ENCODE measurements at places on chromosomes 7 and 10. TPM values are rescaled to one million over a fixed set of nuclear protein-coding genes. Genes with fewer than 3 reads are reported as not detected.

GRCh38 chr7:1848013-1848640, 178.1 kb downstream of the ELFN1 start:
- no peak for DNase-seq

- DNase-seq, result no peak
Measured at GRCh38 chr7:81293806-81294205, 375.0 kb upstream of the SEMA3C start.

DNA sequence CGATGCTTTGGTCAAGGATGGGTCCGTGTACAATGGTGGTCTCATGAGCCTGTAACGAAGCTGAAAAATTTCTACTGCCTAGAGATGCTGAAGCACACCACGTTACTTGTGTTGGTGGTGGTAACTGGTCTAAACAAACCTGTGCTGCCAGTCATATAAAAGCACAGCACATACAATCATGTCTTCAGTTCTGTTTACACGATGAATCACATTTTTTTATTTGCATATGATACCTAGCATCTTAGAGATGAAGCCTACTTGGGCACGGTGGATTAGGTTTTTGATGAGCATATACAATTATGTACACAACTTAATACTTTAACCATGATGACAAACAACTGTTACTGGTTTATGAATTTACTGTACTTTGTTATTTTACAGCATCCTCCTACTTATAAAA, 201.0 kb downstream of the ZMYND11 start:
- no peak for DNase-seq

DNA sequence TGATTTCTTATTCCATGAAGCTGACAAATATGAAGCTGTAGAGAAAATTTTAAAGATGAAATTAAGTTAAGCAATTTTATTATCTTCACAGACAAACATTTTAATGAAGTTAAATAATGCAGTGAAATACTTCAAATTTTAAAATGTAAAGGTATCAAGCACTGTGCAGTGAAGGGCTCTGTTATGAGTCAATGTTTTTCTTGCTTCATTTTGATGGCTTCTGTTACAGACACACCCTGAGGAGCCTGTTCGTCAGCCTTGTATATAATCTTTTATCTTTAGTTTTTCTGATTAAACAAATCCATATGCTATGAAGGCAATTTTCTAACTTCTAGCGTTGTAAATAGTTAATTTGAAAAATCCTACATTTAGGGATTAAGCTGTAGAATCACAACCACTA, 18.5 kb downstream of the VSTM2A start:
- DNase-seq, result no peak

GRCh38 chr10:43902842-43903241, 254.2 kb upstream of the ZNF32 start:
- DNase-seq, result no peak

- DNase-seq, result no peak
Measured at GRCh38 chr10:36393801-36394200, 731.6 kb upstream of the ANKRD30A start.

DNA sequence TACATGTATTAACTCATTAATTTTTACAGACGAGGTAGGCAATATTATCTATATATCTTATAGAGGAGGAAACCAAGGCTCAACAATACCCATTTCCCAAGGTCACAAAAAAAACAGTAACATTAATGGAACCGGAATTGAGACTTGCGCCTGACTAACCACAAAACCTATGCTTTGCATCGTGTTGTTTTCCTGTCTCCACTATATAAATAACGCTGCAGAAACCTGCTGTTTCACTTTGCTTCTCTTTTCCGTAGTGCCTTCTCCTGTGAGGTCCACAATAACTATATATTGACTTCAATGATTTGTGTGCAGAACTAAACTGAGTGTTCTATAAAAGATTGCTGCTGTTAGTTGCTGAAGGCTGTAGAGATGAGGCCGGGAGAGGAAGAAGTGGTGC, 97.7 kb upstream of the RPA3 start:
- no peak for DNase-seq

GRCh38 chr7:123769371-123769770, 20.6 kb upstream of the WASL start:
- no peak for DNase-seq

DNA sequence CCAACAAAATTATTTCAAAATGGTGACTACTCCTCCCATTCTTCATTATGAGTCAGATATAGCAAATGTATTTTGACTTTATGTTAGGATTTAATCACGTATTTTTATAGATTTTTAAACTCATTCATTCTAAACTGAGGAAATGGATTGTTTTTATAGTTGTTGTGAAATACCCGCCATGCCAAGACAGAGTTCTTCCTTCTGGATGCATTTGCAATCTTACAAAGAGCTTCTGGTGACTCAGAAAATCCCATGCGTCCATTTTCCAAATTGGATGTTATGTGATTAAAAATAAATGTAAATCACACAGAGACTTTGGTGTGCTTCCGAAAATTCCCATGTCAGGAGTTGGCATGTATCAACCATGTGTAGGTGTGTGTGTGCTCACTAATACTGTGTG, 179.3 kb downstream of the TRIL start:
- no peak for DNase-seq

DNA sequence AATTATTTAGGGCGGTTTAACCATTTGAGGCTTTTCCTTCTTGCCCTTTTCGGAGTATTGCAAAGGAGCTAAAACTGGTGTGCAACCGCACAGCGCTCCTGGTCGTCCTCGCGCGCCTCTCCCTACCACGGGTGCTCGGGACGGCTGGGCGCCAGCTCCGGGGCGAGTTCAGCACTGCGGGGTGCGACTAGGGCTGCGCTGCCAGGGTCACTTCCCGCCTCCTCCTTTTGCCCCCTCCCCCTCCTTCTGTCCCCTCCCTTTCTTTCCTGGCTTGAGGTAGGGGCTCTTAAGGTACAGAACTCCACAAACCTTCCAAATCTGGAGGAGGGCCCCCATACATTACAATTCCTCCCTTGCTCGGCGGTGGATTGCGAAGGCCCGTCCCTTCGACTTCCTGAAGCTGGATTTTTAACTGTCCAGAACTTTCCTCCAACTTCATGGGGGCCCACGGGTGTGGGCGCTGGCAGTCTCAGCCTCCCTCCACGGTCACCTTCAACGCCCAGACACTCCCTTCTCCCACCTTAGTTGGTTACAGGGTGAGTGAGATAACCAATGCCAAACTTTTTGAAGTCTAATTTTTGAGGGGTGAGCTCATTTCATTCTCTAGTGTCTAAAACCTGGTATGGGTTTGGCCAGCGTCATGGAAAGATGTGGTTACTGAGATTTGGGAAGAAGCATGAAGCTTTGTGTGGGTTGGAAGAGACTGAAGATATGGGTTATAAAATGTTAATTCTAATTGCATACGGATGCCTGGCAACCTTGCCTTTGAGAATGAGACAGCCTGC, 3.1 kb downstream of the FZD1 start:
- no peak for DNase-seq

DNA sequence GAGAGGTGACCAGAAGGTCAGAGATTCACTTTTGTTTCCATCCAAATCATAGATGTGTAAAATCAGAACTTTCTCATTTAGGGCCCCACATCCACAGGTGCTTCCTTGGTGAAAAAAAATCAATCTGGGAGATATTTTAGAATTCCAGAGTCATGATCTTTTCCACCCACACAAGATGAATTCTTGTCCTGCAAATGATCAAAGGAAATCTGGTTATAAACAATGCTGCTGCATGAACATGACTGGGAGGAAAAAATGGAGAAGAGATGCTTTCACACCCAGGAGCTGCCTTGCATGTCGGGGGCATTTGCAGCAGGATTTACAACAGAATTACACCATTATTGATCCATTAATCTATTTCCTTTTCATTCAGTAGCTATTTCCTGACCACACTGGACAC, 106.5 kb upstream of the TMEM72 start:
- no peak for DNase-seq

DNA sequence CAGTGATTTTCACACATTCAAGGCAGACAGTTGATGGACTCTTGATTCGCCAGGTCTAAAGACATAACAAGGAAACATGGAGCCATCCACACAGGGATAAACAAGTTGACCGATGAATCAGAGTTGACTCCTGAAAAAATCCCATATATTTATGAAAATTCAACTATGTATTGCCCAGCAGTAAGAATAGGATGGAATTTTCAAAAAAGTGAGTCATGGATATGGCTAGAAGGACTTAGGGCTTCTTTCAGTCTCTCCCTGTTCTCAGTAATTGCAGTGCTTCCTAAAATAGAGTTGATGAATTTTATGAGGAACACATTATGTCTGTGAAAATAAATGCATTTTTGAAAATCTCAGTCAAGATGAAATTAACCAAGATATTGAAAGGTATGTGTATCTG, 301.2 kb downstream of the PLXDC2 start:
- DNase-seq, result no peak

DNA sequence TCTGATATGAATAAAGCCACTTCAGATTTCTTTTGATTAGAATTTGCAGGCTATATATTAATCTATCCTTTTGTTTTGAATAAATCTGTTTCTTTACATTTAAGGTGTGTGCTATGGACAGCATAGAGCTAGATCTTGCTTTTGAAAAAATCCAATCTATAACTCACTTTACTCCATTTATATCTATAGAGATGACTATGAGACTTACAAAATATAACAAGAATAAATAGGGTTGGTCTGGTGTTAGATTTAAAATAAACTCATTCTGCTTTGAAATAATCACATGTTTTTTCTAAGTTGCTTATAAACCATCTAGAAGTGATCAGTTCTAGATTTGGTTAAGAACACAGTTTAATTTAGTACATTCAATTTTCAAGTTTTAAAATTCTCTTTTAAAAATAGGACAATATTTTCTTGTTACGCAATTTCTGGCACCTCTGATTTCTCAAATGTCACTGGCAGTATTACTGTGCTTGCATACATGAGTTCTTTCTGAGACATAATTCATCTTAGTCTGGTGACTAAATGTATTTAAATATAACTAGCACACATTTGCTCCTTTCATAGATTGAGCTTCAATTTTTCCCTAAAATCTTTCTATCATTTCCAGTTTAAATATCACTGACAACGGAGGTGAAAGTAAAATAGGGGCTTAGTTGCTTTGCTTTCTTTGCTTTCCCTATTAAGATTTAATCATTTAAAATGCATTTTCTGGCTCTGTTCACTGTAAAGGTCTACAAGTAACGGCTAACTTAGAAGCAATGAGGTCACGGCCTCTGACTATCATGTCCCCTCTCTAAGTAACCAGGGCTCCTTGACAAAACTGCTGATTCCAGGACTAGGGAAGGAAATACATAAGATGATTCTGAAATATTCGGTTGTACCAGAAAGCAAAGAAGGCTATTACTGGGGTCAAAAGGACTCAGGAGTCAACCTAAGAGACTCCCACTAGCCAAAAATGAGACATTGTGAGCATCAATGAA, 89.3 kb downstream of the ICA1 start:
- no peak for DNase-seq

GRCh38 chr10:80526218-80526617, 11.5 kb upstream of the SH2D4B start:
- DNase-seq, result no peak

- no peak for DNase-seq
Measured at GRCh38 chr10:67664942-67665341, 31.1 kb downstream of the CTNNA3 start.

DNA sequence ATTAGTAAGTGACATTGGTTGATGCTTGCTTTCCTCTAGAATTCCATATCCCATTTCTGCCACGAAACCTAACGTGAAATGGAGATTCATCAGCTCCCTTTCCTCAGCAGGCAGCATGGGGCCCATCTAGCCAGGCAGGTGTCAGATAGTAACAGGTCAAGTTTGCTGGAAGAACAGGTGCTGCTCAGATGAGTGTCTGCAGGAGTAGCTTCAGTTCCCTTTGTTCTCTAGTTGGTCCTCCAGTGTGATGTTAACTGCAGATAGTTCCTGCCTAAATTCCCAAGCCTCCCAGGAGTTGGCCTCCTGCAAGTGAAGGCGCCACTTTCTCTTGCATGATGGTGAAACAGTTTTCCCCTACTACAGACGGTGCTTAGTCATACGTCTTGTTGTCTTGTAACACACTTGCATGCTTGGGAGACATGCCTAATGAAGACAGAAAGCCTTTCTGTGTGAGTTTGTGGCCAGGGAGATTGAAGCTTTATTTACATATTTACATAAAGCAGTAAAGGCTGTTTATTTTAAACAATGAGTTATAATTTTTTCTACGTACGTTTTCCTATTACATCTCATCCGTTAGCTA, 175.4 kb downstream of the CHN2 start:
- no peak for DNase-seq

- no peak for DNase-seq
Measured at GRCh38 chr7:17611611-17612010, 313.2 kb downstream of the AHR start.

GRCh38 chr7:5396999-5397663, 26.5 kb downstream of the TNRC18 start:
- DNase-seq, result peak; percentile 49

- DNase-seq, result no peak
Measured at GRCh38 chr10:117107238-117107637, 30.8 kb downstream of the VAX1 start.

- DNase-seq, result no peak
Measured at GRCh38 chr10:62054830-62055229, 153.3 kb downstream of the ARID5B start.

GRCh38 chr10:73785721-73786511, 510 bp downstream of the ZSWIM8 start:
- no peak for DNase-seq

- no peak for DNase-seq
Measured at GRCh38 chr7:157679607-157680006, 342.8 kb downstream of the DNAJB6 start.

DNA sequence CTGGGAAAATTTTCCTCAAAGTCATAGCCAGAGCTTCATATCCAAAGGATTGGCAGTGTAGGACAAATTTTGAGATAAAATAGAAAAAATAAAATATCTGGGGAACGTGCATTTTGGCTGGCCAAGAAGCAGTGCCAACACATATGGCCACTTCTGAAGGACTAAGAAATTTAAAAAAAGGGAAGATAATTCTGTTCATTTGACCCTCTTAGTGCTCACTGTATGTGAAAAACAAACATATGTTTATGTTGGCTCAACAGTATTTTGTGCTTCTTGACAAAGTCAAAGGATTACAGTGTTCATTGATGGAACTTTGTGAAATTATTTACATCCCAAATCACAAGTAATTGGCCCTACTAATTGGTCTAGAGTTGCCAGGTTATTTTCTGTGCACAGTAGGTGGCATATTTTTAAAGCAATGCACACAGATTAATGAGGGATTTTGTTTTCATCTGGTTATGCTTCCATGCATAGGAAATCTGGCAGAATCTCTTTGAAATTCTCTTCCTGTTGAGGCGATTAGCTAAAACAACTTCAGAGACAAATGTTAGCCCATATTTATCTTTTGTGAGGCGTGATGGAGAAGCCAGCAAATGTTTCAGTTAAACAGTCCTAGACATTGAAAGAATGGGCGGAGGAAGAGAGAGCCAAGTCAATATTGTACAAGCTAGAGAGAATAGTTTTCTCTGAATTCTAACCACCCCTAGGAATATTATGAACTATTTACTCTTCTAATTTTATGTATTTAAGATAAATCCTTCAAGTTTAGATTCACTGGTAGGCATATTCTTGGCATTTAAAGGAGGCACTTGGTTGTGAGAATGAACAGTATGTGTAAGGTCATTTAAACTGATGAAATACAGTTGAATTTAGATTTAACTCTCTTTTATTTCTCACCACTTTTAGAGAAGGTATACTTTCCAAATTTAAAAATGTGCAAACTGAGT, 237.7 kb upstream of the MBL2 start:
- DNase-seq, result no peak

GRCh38 chr10:79065091-79065551, 3.6 kb upstream of the ZMIZ1 start:
- DNase-seq, result no peak

- DNase-seq, result no peak
Measured at GRCh38 chr10:59698326-59698725, 11.3 kb downstream of the SLC16A9 start.

POM121C gene
- total RNA-seq, result 16.3 TPM

ELMO1 gene
- 86.7 TPM for total RNA-seq

DNAJB6 gene
- 90.4 TPM for total RNA-seq

AKR1B15 gene
- not detected for total RNA-seq

HOGA1 gene
- total RNA-seq, result 0.53 TPM

FAM237B gene
- total RNA-seq, result not detected

All from urinary bladder (tissue), 4 donors.